GM19239 (cell line): ENCODE measurements at places on chromosomes 3 and 15.

GRCh38 chr3:114179575-114179974 is 723 bp upstream of the DRD3 start:
- DNase-seq = no peak

GRCh38 chr3:29936766-29937165 is 655.9 kb downstream of the RBMS3 start:
- DNase-seq = no peak

DNA sequence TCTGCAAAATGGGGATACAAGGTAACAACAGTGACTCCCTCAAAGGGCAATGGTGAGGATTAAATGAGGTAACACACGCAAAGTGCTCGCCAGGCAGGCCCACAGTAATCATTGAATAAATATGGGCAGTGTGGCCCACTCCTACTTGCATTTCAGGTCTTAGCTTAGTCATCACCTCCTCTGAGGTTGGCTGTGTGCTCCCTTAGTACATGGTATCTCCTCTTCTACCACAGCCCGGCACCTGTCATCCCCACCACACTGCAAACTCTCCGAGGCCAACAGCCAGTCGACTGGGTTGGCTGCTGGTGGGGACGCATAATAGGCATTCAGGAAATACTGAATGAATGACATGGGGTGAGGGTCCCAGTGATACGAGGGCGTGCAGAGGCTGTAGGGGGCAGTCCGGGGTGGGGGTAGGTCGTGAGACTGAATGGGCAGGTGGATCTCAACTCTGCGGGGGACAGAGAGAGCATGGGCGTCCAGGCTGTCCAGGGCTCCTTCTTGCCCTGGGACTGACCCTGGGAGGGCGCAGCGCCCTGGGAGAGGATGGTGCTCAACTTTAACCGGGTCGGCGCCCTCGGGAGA is 375 bp upstream of the MYZAP start:
- no peak for DNase-seq

DNA sequence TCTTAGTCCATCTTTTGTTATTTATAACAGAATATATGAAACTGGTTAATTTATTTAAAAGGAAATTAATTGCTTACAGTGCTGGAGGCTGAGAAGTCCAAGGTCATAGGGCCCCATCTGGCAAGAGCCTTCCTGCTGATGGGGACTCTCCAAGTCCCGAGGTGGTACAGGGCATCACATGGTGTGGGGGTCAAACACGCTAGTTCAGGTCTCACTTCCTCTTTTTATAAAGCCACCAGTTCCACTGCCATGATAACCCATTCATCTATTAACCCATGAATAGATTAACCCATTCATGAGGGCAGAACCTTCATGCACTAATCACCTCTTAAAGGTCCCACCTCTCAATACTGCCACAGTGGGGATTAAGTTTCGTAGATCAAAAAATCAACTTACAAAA is 659.3 kb downstream of the NAALADL2 start:
- DNase-seq = no peak

DNA sequence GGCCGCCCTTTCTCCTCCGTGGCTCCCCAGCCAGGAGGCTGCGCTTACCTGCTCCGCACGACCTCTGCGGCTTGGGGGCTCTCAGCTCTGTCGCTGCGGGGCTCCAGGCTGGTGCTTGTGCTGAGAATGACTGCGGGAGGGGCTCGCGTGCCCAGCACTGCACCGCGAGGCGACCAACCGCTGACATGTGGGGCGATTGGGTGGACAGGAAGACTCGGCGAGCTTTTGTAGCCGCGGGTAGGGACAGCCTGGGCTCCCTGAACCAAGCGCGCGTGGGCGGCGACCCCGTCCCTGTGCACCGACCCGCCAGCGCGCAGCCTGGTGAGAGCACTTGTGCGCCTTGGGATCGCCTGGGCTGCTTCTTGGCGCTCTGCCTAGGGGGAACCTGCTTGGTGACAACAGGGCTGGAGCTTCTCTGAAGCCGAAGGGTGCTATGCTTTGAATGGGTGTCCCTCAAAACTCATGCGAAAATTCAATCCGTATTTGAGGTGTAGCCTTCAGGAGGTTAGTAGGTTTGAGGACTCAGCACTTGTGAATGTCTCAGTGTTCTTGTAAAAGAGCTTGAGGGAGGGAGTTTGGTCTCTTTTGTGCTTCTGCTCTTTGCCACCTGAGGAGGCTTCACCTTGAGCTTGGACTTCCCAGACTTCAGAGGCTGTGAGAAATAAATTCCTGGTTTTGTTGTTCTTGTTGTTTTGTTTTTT is 50.4 kb downstream of the IL12A start:
- DNase-seq = no peak

DNA sequence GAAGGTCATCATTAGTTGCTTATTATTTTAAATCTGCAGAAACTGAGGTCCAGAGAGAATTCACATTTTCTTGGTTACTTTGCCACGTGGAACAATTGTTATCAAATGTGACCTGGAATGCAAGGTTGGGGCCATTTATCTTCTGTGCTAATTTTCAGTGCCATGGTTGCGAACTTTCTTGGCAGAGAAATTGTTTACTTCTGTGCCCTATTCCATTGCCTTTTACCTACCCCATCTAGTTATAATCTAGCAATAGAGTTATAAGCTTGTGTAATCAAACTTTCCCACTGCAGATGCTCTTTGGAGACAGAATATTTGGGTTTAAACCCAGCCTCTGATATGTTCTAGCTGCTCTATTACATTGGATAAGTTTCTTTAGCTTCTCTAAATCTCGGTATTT is 242.9 kb downstream of the LPP start:
- no peak for DNase-seq

DNA sequence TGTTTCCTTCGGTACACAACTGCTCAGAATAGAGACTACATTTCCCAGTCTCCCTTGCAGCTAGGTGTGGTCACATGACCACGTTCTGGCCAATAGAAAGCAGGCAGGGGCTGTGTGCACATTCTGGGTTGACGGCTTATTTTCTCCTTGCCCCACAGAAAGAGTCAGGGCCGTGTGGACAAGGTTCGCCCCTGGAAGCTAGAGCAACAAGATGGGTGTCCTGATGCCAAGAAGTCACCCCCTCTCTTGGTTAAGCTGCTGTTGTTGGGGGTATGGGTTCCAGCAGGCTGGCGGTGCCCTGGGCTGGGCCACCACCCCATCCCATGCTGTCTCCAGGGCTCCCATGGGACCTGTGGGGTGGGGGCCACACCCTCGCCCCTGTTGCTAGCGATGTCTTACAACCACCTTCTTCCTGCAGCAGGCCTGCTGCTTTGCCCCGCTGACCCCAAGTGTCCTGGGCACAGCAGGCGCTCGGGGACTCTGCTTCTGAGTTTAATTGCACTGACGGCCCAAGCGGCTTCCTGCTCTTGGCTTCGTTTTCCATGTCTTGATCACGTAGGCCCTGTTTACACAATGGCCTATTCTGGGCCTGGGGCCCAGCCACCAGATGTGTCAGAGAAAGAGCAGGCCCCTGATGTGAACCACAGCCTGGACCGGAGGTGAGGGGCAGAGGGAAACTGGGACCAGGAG is 24.9 kb downstream of the ABTB1 start:
- peak; percentile 66 for DNase-seq
